ENCODE measurements at places on chromosomes 1 and 21. TPM values are rescaled to one million over a fixed set of nuclear protein-coding genes. Genes with fewer than 3 reads are reported as not detected.

Gene OR2L5
- not detected for total RNA-seq

- no peak for DNase-seq
Observed at GRCh38 chr1:91091812-91092211, 70.0 kb upstream of the ZNF644 start.

Gene VWA5B1
- 1.4 TPM for total RNA-seq

DNA sequence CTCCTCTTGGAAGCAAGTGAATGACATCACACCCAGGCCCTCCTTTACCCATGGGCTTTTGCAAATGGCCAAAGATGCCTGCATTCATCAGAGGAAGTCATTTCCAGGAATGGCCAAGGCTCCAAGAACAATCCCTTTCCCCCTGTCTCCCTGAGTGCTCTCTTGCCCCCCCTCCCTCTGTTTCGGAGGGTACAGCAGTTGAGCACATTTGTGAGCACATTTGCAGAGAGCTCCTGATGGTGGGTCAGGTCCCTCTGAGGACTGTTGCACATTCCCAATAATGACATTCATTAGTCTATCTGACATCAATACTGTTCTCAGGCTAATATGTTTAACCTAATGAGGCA lies 113.4 kb downstream of the MATN1 start:
- DNase-seq = no peak

DNA sequence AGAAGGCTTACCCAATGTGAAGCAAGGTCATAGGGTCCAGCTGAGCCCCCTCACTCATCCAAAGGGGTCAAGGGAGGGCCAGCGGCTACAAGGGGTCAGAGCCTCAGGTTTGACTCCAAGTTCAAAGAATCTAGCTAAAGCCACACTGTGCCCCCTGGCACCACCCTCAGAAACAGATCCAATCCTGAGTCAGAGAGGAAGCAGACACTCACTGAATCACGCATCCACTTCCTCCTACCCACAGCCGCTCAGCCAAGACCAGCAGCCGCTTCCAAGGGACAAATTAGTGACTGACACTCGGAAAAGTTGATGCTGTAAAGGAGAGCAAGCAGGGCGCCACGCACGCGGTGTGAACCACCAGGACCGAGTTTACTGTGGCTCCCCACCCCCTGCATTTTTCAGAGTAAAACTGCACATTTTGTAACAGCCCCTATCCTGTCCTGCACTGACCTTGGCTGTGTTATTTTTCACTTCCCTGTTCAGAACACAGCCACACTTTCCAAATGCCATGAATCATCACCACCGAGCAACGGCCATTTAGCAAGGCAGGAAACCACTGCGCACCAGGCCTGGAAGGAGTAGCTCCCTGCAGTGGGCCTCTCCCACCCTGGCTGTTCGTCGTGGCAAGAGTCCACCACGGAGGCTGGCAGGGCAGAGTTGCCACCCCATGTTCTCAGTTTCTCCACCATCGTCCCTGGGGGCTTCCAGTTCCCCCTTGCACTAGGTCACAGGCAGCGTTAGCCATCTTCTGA lies 147.8 kb downstream of the TOMM20 start:
- no peak for DNase-seq

Gene CD247
- 7.7 TPM for total RNA-seq

Gene TFF2
- total RNA-seq = not detected

Gene PRAMEF27
- not detected for total RNA-seq

GRCh38 chr1:37661401-37661800 lies 26.7 kb upstream of the RSPO1 start:
- no peak for DNase-seq

DNA sequence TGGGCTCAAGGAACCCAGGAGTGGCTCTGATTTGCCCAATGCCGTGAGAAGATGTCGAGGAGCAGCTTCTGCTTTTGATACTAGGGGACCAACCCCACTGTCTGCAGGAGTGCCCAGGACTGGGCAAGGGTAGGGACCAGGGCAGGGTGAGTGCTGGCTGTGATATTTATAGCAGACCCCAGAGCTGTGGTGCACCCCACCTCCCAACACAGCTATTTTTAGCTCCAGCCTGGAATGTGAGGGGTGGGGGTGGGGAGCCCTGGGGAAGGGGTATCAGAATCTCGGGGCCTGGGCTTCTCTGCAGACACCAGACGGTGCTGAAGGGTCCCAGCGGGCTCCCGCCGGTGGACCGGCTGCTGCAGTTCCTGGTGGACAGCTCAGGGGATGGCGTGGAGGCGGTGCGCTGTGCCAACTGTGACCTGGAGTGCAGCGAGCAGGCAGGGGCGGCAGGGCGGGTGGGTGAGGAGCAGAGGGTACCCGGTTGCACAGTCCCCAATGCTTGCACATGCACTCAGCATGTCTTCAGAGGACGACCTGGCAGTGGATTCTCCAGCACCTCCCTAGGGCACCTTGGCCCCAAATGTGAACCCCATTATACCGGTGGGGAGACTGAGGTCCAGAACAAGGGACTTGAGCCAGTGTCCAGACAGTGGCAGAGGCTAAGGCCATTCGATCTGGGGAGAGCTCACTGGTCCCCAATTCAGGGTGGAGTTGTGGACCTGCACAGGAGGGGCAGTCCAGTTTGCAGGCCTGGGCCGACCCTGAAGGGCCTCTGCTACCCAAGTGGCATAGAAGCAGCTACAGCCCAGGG lies 1.4 kb downstream of the RNF207 start:
- no peak for DNase-seq

- DNase-seq = no peak
Observed at GRCh38 chr1:172719694-172720138, 60.8 kb downstream of the FASLG start.

DNA sequence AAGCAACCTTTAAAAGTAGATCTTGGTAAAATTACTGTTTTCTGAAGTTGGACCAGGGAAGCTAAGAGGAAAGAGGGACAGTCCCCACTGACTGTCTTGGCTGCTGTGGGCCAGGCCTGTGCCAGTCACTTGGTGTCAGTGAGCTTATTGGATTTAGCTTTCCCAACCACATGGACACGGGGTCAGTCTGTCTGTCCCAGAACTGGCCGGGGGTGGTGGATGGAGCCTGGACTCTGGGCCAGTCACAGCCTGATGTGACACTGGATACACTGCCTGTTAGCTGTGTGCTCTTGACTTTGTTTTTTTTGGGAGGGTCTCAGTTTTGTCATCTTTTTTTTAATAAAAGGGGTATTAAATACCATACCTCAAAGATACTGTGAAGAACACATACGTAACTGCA lies 96.7 kb downstream of the GALNT2 start:
- no peak for DNase-seq

Gene CRP
- not detected for total RNA-seq

Gene FCRL4
- total RNA-seq = not detected

Gene IL22RA1
- 1.4 TPM for total RNA-seq

GRCh38 chr21:42218836-42219605 lies at the start of gene ABCG1:
TSS of gene ABCG1 (plus strand) at chr21:42219140. CDS start at chr21:42219263, 123 bp downstream.
- peak; percentile 81 for DNase-seq

- DNase-seq = no peak
Observed at GRCh38 chr21:29245104-29245643, 53.5 kb upstream of the BACH1 start.

GRCh38 chr1:71390518-71390917 lies 309.7 kb upstream of the ZRANB2 start:
- no peak for DNase-seq

- no peak for DNase-seq
Observed at GRCh38 chr21:45636951-45637646, 6.4 kb upstream of the PCBP3 start.

- no peak for DNase-seq
Observed at GRCh38 chr1:83942914-83943313, 56.0 kb downstream of the TTLL7 start.

Gene ENAH
- total RNA-seq = 42.3 TPM

- DNase-seq = peak; percentile 96
Observed at GRCh38 chr1:36463803-36464604, at the start of gene MRPS15. TSS of gene MRPS15 (minus strand) at chr1:36464384. CDS start at chr1:36464275, 109 bp downstream.

Gene KCNA3
- total RNA-seq = 6.7 TPM

- no peak for DNase-seq
Observed at GRCh38 chr1:186813420-186813819, 15.3 kb upstream of the PLA2G4A start.

Gene FABP3
- 25.0 TPM for total RNA-seq

DNA sequence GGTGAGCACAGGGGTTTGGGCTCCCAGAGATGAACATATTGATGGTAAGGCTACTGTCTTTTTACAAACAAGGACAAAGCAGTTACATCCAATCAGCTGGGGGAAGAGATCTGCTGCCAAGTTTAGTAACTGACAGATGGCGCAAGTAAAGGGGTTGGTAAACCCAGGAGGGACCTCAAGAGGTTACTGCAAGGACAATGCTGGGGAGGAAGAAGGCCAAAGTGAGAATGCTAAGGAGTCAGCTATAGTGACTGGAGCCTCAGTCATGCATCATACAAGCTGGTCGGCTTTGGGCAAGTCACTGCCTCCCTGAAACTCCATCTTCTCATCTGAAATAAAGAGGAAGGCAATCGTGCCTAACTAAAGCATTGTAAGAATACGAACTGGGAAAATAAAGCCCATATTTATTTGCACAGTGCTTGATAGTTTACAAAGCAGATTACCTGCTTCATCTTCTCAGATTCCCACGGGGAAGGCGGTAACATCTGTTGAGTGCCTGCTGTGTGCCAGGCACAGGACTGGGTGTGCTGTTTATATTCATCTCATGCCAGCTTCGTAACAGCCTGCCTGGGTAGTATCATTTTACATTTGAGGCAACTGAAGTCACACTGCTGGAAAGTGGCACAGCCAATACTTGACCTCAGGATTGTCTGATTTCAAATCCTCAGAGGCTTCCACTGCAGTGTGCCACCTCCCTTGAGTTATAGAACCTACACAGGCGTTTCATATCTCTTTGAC lies 114.8 kb downstream of the BEND5 start:
- no peak for DNase-seq

Gene FHAD1
- 4.2 TPM for total RNA-seq

DNA sequence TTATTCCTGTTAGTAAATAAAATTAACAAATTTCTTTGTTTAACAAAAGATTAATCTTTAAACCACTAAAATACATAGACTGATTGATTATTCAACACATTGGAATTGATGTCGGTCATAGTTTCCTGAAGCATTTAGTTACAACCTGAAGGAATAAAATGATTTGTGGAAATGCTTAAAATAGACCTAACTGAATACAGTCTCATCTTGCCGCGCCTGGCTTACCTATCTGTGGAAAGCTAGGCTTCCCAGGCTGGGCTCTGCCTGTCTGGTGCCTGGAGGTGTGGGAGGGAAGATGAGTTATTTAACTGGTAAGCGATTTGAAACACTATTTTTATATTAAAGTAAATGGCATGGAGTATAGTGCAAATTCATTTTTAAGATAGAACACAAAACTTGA lies 10.2 kb downstream of the RHOU start:
- DNase-seq = no peak

- no peak for DNase-seq
Observed at GRCh38 chr1:204947338-204947737, 76.7 kb downstream of the NFASC start.

GRCh38 chr1:165539306-165539705 lies 4.5 kb upstream of the LRRC52 start:
- DNase-seq = no peak

DNA sequence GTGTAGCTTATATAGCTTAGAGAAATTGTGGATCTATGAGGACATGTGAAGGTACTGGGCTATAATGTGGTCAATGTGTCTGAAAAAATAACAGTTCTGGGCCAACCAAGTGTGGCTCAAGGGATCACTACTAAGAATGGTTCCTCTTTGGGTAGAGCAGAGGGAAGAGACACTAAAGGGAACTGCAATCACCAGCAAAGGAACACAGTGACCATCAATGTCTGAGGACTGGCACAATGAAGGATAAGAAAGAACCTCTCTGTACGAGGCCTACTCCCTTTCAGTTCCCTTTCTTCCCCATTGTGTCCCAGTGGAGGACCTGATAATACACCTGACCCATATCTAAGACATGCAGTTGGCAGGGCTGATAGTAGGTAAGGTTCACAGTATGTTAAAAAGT lies 89.9 kb upstream of the JAK1 start:
- DNase-seq = no peak

DNA sequence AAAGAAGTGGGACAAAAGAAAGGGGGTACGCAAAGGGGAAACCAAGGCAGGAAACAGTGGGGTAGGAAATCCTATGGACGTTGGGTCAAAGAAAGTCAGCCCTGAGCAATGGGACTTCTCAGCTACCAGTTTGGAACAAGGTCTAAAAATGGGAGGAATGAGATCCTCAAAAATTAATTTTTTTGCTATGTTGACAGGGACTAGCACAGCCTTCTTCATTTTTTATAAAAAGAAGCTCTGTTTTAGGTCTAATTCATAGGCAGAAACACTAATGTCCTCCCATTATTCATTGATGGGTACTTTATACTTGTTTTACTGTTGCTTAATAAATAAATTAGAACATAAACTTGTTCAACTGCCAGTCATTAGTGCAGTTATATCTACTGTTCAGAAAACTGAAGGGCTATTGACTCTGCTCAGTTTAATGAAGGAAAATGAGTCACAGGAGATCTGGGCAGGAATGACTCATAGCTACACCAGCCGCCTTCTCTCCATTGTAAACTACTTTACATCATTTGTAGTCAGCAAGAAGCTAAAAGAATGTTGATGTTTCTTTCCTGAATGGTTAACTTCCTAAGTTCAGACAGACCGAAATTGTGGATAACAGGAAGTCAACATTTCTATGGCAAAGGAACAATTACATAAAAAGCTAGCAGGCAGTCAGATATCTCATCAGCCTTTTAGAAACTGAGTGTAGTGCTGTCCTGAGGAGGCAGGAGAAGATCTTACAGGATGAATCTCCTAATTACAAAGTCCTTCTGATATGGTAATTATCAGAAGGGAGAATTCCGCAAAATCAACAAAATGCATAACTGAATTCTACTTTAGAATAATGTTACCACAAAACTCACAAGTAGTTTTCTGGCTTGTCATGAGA lies 356.4 kb upstream of the PKN2 start:
- no peak for DNase-seq

- DNase-seq = no peak
Observed at GRCh38 chr1:180458807-180459206, 43.6 kb downstream of the ACBD6 start.

Data from kidney (tissue), 22 donors.